Bronchial epithelial cell (primary cell): ENCODE measurements at places on chromosomes 5 and 9.

DNA sequence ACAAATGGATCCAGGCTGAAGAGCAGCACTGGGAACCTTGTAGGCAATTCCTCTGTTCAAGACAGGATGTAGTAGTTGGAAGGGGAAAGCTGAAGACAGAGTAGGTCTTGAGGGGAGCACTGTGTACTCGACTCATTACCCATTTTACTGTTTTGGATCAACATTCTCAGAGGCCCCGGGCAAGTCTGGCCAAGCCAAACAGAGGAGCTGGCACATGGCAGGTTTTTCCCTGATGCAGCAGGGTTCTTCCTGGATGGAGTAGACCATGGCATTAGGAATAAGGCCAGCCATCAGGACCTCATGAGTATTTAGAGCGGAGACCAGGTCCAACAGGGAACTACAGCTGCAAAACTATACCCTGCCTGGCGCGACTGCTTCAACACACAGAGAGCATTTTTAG lies 4.4 kb downstream of the SVEP1 start:
- peak; percentile 23 for DNase-seq

DNA sequence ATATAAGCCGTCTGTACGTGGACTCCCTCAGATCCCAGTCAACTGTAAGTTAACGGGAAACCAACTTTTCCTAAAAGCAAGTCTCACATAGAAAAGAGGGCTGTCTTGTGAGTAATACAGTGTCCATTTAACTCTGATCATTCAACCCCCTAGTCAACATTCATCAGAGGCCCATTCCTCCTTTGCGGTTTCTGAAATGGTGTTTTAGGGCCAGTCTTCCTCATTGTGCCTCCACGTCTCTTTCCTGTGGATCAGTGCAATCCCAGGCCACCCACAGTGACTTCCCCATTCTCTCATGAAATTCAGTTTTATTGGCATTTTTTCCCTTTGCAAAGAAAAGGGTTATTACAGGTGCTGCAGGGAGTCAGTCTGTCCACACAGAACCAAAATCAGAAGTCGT lies 261.8 kb downstream of the NR3C1 start:
- no peak for DNase-seq

GRCh38 chr9:35112257-35113020 lies 3.2 kb downstream of the ATOSB start:
- DNase-seq = peak; percentile 84

- no peak for DNase-seq
These were observed 45.0 kb downstream of the PRR16 start for GRCh38 chr5:120509053-120509452.

DNA sequence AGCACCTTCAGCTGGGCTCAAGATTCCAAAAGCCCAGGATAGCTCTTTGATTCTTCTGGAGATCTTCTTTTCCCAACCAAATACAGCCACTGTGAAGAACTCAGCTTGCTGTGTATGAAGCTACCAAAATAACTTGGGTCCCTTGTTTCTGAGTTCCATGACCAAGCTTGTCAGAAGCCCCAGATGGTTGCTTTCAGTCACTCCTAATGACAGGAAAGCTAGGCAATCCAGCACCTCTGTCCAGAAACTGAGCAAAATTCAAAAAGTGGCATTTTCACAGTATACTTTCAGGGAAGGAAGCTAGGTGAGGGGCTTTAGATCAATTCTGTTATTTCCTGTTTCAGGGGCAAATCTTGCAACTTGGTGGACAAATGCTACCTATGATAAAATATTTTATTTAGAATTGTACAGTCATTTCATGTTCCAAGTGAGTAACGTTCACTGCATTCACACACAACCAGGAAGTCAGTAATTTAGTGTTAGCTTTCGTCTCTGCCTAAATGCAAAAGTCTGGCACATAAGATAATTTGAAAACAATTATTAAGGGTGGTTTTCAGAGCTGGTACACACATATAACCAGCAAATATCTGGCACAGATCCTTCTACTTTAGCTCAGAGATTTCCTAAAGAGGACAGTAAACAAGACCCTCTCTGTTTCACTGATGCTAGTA lies 330.1 kb downstream of the GLIS3 start:
- DNase-seq = peak; percentile 32

GRCh38 chr5:173741729-173742431 lies 125.4 kb upstream of the BOD1 start:
- DNase-seq = no peak

DNA sequence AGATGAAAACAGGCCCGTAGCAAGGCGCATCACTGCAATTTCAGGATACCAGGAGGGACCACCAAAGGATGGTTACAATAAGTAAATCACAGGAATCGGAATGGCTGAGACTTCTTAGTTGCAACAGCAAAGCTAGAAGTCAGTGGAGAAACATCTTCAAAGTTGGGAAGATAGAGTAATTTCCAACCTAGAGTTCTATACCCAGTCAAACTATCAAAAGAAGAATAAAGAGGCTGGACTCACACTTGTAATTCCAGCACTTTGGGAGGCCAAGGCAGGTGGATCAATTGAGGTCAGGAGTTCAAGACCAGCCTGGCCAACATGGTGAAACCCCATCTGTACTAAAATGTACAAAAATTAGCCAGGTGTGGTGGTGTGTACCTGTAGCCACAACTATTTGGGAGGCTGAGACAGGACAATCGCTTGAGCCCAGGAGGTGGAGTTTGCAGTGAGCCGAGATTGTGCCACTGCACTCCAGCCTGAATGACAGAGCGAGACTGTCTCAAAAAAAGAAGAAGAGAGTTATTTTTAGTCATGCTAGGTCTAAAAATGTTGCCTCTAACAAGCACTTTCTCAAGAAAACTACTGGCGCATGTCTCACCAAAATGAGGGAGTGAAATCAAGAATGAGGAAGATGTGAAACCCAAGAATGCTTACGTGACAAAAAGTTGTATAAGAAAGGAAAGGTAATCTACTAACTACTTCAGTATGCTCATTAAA lies 267.7 kb downstream of the DENND1A start:
- DNase-seq = no peak
